ENCODE measurements at places on chromosomes 6 and 20.

DNA sequence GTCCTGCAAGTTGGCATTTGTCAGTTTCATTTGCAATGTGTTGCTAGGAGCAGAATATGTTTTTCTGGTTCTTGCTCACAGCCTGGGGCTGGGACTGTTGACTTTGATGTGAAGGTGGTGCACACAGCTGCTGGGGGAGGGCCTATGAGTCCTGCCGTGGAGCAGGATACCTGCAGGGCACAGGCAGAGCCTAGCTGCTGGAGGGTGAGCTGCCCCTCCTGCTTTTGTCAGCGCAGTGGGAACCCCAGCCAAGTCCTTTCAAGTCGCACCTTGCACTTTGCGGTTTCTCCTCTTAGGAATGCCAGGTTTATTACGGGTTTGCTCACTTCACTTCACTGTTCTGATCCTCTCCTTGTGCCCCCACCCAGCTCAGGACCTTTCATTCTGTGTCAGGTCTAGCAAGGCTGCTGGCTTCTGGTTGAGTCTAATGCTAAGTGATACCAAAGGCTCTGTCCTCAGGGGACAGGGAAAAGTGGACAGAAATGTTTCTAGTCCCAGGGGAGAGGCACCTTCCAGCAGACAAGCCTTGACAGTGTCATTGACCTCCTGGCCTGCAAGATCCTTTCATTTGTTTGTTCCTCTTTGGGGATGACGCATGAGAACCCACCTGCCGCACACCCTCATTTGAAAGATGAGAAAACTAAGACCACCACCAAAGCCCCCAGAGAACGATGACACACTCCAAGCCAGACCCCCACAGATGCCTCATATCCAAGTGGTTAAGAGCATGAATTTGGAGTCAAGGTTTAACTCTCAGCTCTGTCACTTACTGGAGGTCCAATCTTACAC lies 2.7 kb upstream of the SPO11 start:
- DNase-seq = no peak

- DNase-seq = no peak
These were observed 141.0 kb downstream of the BCAS1 start for GRCh38 chr20:53929399-53929798.

- DNase-seq = no peak
These were observed 46.2 kb upstream of the CEP85L start for GRCh38 chr6:118697554-118697953.

- no peak for DNase-seq
These were observed 121.1 kb downstream of the GMDS start for GRCh38 chr6:2124260-2124709.

DNA sequence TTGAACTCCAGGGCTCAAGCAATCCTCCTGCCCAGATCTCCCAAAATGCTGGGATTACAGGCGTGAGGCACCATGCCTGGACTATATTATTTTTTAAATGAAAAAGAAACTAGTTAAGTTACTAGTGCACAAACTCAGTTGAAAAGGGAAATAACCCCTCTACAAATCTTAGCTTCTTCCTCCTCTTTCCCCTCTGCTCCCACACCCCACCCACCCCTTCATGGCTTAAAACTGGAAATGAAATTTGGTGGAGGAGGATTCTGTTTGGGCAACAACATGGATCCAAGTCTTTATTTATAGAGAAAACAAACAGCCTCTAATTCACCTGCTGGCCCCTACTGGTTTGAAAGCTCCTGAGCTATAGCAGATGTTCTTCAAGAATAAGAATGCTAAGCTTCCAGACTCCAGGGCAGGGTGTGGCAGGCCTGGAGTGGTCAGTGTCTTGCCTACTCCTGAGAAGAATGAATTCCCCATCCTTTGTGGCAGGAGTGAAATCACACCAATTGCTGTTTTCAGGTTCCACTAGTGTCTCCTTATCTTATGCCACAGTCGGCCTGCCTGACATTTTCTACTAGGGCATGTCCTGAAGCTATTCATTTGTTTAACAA lies 73.5 kb downstream of the ZFP64 start:
- no peak for DNase-seq

DNA sequence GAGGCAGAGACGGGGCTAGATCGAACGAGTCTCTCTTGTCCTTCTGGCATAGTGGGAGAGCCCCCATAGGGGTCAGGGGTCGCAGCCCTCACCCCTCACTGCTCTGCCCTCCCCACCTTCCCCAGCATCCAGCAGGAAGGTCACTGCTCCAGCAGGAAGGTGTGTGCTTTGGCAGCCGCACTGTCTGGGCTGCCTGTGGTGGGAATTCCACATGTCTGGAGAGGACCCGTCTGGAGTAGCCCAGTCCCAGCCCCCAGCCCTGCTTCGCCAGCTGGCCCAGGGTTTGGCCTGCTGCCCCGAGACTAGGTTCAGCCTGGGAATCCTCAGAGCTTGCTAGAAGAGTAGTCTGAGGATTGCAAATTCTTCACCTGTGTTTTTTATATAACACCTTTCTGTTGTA lies 2.5 kb upstream of the R3HDML start:
- DNase-seq = no peak

DNA sequence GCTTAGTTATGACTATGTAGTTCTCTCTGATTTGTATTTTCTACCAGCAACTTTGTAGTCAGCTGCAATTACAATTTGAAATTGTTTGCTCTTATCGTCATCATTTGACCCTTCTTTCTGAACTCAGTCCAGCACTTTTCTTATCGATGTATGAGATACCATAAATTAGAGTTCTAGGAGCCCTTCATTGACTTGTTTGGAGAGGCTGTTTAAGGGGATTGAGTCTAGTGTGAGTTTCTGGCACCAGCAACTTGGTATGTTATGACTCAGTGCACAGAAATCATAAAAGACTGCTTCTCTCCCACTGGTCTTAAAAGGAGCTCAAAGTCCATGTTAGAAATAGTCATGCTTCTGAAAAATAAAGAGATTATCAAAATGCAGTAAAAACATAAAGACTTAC lies 190.3 kb downstream of the TENT5A start:
- DNase-seq = no peak

DNA sequence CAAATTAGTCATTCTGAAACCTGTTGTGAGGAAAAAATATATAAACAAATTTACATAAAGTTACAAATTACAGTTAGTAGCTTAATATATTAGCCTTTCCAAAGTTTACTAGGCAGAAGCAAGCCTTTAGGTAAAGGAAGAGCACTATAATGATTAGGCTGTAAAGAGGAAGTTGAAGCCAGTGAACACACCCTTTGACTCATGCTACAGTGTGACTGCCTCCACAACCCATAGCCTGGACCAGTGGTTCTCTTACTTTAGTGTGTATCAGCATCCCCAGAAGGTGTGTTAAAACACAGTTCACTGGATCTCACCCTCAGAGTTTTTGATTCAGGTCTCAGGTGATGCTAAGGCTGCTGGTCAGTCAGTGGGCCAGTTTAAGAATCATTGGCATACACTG lies 91.4 kb upstream of the DEFB112 start:
- no peak for DNase-seq

DNA sequence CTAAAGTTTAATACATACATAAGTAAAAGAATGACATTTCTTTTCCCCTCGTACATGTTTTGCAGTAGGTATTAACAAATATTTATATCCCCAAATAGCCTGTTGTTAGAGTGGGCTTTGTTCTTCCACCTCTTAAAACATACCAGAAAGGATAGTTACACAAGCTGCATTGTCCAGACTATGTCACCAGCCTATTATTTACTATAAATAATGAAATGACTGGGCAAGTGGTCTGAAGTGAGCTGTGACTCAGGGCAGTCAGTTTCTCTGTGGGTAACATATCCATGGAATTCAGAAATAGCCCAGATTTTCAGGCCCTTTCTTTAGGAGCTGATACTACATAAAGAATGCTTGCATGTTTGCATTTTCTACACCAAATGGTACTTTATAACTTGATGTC lies 60.1 kb downstream of the FUT9 start:
- DNase-seq = no peak

DNA sequence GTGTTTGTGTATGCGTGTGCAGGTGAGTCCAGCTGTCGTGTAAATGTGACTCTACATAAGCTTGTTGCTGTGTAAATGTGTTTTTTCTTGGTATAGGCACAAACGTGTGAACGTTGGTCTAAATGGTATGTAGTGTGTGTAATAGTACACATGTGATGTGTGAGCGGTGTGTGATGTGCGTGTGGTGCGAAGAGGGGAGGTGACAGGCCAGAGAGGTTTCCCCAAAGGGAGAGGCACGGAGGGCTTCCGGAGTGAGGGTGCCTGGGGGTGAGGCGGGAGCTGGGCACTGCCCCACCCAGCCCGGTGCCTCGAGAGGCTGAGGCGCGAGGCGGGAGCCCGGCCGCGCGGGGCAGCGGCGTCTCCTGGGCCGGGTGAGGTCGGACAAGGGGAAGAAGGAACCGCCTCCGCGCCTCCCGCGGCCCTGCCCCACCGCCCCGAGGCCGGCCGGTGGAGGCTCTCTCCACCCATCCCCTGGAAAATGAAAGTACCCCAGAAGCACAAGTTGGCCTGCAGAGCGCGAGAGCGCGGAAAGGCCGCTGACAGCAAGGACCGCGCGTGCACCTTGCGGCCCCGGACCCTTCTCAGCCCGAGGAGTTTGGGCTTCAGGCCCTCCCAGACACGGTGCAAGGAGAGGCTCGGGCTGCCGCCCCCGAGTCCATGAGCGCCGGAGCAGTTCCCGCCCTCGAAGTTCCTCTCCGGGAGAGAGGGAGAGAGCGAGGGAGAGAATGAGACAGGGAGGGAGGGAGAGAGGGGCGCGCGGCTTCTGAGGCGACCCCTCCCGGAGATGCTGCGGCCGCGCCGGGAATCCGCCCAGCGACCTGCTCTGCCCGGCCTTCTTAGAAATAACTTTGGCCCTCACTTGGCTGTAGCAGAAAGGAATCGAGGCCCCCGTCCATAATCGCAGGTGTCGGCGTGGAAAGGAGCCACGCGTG lies 43.2 kb upstream of the OSTM1 start:
- DNase-seq = no peak

DNA sequence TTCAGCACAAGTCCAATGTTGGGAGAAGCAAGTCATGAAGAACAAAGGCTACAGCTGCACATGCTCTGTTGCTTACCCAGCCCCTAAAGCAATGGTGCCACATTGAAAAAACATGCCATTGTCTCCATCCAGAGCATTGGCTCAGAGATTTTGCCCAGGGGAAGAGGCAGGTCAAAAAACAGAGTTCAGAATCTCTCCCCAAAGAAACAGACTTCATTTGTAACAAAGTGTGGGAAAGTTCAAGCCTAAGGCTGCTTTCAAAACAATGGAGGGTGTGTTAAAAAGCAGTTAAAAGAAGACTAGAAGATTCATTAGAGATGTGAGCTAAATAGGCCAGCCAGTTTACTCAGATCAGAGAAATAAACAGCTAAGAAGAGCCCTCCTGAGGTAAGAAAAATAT lies 63.6 kb downstream of the DZANK1 start:
- DNase-seq = no peak

- no peak for DNase-seq
These were observed 531.8 kb downstream of the UTRN start for GRCh38 chr6:144816936-144817335.

GRCh38 chr20:54608039-54608745 lies 132.8 kb downstream of the DOK5 start:
- no peak for DNase-seq

- no peak for DNase-seq
These were observed 40.4 kb downstream of the SCAF8 start for GRCh38 chr6:154773610-154774089.

DNA sequence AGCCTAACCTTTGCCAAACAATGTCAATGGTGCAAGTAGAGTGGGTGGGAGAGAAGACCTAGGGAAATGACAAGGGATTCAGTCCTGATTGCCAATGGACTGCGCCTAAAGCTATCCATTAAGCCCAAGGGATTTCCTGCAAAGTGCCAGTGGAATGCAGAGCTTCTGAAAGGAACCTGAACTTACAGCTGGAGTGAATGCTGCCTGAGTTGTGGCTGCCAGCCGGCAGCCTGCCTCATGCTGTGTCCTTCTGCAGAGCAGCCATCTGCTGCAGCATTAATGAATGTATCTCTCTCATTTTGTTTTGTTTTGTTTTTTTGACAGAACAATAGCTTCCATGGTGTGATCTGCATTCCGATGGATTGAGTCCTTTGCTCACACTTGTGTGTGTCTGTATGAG lies 44.7 kb downstream of the SLC35F1 start:
- DNase-seq = no peak

GRCh38 chr6:84017709-84018452 lies 15.7 kb upstream of the MRAP2 start:
- DNase-seq = no peak

GRCh38 chr6:133871131-133871530 lies 17.8 kb upstream of the TCF21 start:
- DNase-seq = no peak

DNA sequence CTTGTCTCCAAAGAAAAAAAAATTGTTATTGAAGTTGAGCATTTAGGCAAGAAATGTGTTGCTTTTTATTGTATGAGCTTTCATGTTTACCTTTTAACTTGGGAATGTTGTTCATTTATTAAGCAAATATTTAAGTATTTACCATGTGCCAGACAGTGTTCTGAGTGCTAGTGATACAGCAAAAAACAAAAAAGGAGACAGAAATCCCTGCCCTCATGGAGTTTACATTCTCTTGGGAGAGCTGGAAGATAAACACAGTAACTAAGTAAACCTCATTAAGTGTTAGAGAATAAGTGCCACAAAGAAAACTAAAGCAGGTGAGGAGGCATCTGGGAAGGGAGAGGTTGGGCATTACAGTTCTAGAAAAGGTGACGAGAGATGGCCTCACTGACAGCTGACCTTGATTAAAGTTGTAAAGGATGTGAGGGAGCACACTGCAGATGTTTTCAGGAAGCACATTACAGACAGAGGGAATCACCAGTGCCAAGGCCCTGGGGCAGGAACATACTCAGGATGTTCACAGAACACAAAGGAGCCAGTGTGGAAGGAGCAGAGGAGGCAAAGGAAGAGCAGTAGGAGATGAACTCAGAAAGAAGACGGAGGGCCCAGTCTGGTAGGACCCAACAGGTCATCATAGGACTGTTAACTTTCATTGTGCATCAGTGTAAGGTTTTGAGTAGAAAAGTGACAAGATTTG lies 33.5 kb downstream of the XRN2 start:
- no peak for DNase-seq

- no peak for DNase-seq
These were observed 979.7 kb downstream of the TBC1D32 start for GRCh38 chr6:120354452-120355098.

GRCh38 chr6:101116337-101116736 lies 235.2 kb upstream of the ASCC3 start:
- DNase-seq = no peak

DNA sequence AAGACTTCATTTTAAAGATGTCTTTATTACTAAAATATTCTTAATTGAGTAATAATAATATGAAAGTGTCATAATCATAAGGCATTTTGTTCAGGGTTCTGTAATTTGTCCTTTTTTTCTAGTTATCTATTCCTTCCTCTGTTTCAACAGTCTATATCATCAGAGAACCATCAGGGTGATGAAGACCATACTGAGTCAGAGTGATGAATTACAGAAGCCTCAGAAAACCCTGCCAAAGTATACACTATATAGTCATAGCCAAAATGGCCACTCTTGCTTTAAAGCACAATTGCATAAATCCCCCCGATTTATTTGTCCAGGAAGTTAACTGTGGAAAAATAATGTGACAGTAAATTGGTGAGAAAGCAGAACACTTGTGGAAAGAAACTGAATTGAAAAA lies 735.0 kb downstream of the EPHA7 start:
- DNase-seq = no peak

- DNase-seq = no peak
These were observed 147.3 kb upstream of the BMP5 start for GRCh38 chr6:56022678-56023077.

All from cerebellar nuclear complex (tissue), 1 donor.